ENCODE measurements at places on chromosomes 4 and X.

DNA sequence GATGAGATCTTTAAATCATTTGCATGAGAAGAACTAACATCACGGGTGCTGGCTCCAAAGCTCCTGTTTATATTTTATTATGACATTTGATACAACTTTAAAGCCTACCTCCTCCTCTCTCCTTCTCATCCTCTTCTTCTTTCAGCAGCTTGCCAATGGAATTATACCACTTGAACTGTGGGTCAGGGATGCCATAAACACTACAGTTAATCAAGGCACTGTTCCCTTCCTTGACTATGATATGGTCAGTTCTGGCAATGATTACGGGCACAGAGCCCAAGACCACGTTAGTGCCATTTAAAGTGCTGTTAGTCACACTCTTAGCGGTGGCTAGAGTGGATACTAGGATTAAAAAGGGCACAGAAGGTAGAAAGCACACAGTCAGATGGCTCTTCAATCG, 20.7 kb downstream of the MFAP3L start:
- no peak for DNase-seq

DNA sequence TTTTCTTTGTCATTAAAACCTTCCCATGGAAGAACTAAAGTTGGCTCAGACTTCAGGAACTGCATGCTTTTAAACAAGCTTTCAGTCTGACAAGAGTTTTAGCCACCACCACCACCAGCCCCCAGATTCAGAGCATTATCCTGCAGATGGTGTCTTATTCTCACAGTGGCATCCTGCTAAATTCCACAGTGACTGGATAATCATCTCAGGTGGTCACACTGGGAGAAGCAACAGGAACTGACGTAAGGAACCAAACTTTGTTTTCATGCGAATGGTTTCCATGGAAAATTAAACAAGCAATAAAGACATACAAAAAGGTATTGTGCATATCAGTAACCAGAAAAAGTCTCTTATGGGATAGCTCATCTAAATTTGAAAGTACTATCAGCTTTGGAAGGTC, 370.7 kb downstream of the FBXW7 start:
- DNase-seq, result no peak

- no peak for DNase-seq
Measured at GRCh38 chr4:96003951-96004740, 164.3 kb downstream of the PDHA2 start.

DNA sequence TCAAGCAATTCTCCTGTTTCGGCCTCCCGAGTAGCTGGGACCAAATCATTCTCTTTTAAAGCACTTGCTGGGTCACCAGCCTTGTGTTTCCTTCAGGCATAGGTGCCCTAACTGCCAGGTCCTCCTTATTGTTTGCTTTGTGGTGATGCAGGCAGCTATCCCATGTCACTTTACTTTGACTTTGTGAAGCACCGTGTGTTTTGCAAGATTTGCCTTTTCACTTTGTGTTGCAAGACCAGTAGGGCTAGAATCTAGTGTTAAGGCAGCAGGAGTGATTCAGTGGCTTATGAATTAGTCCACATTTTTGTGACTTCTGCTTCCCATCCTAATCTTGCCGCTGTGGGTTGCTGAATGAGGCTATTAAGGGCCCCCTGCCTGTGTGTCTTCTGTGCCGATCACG, 20.2 kb downstream of the SYAP1 start:
- no peak for DNase-seq

DNA sequence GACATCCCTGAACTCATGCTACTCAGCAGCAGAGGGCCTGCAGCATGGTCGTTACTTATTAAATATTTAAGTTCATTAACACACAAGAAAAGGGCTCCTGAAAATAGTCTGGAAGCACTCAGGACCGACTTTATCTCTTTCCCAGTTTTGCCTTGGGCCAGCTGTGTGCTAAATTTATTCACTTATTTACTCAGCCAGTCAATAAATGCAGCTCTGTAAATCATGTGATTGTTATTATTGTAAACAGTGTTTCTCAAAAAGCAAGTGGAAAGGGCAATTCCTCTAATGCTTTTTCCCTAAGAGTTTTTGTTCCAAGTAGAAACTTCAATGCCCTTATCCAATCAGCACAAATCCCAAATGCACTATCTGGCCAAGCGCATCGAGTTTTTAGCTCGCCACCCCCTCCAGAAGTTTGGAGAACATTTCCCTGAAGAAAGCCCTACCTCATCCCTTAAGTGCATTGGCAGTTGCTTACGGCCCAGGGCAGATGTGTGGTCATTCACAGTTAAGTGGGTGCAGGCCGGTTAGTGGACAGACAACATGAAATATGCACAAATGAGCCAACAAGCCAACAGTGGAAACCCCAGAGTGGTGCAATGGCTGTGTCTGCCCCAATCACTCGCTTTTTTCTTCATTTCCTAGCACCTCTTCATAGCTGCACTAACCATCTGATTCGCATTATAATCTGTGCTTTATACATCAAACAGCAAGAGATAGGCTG, 125.8 kb downstream of the SMIM20 start:
- no peak for DNase-seq

- no peak for DNase-seq
Measured at GRCh38 chrX:47497271-47497888, 14.4 kb upstream of the ZNF41 start.

DNA sequence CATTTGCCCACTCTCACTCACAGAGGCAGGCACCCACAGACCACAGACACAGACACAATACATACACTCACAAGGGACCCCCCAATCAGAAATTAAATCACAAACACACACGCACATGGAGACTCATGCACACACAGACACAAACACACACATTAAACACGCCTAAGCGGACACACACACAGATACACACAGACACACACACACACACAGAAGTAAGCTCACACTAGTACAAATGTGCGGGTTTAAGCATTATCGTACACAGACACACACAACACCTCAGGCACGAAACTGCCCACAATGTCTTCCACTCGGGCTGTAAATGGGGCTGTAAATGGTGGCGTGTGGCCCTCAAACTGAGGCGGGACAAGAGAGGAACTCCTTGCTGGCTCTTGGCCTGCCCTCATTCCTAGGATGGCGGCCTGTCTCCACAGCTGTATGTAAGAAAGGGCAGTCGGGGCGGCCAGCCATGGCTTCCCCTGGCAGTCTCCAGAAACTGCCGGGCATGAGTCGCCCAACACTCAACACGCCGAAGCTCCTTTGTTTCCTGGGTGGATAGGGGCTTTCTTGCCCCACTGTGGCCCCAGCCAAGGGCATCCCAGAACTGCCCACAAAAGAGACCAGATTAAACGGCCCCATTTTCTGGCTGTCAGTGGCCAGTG, 53.9 kb downstream of the NBDY start:
- DNase-seq, result no peak

GRCh38 chr4:181659202-181659601, 584.0 kb upstream of the TENM3 start:
- DNase-seq, result no peak

- no peak for DNase-seq
Measured at GRCh38 chr4:135281230-135281629, 1079.6 kb upstream of the PABPC4L start.

GRCh38 chrX:70313503-70313902, 23.6 kb downstream of the KIF4A start:
- no peak for DNase-seq

- no peak for DNase-seq
Measured at GRCh38 chr4:95186666-95187065, 362.1 kb downstream of the UNC5C start.

- no peak for DNase-seq
Measured at GRCh38 chr4:43855283-43855682, 593.3 kb downstream of the KCTD8 start.

DNA sequence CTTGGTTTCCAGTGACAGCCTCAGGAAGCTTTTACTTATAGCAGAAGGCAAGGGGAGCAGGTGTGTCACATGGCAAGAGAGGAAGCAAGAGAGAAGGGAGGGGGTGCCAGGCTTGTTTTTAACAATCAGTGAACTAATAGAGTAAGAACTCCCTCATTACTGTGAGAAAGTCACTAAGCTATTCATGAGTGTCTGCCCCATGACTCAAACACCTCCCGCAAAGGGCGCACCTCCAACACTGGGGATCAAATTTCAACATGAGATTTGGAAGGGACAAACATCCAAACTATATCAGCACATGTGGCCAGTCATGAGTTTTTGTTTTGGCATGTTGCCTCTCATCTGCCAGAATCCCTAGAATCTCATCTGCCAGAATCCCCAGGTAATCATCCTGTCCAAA, 183.5 kb upstream of the C1QTNF7 start:
- DNase-seq, result no peak

DNA sequence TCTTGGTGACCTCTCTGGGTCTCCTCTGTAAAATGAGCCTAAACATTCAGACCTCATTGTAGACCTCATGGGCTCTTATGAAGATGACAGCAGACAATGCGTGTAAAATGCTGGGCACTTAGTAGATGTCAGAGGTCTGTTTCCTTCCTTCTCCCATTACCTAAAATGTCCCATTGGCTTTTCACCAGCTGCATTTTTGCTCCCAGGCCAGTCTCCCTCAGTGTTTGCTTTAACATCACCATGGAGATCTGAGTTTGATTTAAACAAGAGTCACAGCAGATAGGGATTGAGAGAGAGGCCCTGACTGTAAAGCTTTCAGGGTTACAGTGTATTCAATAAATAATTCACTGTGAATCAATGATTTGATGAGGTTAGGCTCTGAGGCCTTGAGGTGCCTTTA, 24.3 kb downstream of the PSAPL1 start:
- DNase-seq, result no peak

DNA sequence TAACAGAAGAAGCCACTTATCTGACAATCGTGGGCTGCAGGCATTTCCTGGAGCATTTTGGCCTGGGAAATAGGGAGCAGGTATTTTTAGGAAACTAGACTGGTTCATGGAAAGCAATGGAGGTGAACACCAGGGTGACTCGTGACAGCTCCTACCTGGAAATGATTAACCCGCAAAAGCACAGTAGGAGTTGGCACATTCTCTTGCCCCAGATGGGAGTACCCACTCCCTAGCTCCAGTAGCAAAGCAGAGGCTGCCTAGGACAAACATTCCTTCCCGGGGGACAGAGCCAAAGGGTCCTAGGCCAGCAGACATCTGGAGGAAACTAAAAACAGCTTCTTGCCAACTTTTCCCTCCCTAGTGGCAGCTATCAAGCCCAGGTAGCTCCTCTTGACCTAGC, 29.0 kb downstream of the RTL5 start:
- DNase-seq, result no peak

GRCh38 chrX:8364369-8365141, 100.1 kb upstream of the VCX3B start:
- no peak for DNase-seq

GRCh38 chr4:89300499-89300898, 7.1 kb downstream of the GPRIN3 start:
- no peak for DNase-seq

DNA sequence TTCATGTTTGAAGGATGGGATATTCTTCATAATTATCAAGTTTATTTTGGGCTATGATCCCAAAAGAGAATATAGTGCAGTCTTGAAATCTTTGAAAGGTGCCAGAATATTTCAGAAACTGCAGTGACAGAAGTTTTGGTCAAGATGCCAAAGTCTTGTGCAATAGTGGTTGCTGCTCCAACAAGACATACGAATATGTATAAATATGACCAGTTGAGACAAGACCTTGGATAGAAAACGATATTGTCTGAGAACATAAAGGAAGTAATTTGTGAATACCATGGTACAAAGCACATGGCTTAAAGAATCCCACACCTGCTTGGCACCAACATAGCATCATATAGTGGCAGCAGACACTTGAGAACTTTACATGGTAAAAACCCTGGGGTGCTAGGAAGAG, 48.6 kb upstream of the AMELX start:
- DNase-seq, result no peak

- DNase-seq, result peak; percentile 66
Measured at GRCh38 chrX:78024349-78025059, 55.1 kb upstream of the PGAM4 start.

GRCh38 chr4:77538144-77538543, 67.5 kb upstream of the CXCL13 start:
- DNase-seq, result no peak

- no peak for DNase-seq
Measured at GRCh38 chrX:35868501-35868900, 51.0 kb upstream of the CFAP47 start.

- no peak for DNase-seq
Measured at GRCh38 chr4:1459081-1459721, 53.0 kb upstream of the NKX1-1 start.

GRCh38 chr4:173526724-173527102, 3.3 kb downstream of the HAND2 start:
- DNase-seq, result no peak

DNA sequence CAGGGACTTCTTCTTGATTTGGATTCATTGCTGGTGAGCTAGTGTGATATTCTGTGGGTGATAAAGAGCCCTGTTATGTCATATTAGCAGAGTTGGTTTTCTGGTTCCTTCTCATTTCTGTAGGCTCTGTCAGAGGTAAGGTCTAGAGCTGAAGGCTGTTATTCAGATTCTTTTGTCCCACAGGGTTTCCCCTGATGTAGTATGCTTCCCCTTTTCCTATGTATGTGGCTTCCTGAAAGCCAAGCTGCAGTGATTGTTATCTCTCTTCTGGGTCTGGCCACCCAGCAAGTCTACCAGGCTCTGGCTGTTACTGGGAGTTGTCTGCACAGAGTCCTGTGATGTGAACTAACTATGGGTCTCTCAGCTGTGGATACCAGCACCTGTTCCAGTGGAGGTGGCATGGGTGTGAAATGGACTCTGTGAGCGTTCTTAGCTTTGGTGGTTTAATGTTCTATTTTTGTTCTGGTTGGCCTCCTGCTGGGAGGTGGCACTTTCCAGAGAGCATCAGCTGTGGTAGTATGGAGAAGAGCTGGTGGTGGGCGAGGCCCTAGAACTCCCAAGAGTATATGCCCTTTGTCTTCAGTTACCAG, 373.7 kb downstream of the AR start:
- no peak for DNase-seq

DNA sequence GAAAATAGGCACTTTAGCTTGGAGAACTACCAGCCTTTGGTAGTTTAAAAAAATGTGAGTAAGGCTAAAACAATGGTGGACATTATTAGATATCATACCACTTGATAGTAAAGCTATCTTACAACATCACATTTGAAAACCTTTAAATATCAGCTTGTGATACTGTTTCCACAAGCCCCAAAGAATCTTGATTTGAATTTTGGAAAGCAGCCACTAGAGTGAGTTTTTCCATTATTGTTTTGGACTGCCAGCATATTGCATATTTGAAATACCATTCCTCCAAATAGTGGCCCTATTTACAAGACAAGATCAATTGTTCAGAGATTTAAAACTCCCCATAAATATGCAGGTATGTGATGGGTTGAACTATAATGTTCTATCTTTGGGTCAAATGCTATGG, 303.0 kb upstream of the PRPS2 start:
- DNase-seq, result no peak

All from CD4-positive, alpha-beta T cell treated with Interleukin-17A for 1 hour (primary cell).